Karpas-422 (cell line): ENCODE measurements at places on chromosomes 7 and 10.

GRCh38 chr7:114956702-114957101 lies 34.8 kb downstream of the MDFIC start:
- DNase-seq, result no peak
- no peaks in the 10 kb centered on the region for H3K27me3 ChIP-seq
- H3K4me1 ChIP-seq, result no peaks in the 10 kb centered on the region
- no peak overlapping the region for H3K4me3 ChIP-seq
- no peaks in the 10 kb centered on the region for H3K36me3 ChIP-seq

DNA sequence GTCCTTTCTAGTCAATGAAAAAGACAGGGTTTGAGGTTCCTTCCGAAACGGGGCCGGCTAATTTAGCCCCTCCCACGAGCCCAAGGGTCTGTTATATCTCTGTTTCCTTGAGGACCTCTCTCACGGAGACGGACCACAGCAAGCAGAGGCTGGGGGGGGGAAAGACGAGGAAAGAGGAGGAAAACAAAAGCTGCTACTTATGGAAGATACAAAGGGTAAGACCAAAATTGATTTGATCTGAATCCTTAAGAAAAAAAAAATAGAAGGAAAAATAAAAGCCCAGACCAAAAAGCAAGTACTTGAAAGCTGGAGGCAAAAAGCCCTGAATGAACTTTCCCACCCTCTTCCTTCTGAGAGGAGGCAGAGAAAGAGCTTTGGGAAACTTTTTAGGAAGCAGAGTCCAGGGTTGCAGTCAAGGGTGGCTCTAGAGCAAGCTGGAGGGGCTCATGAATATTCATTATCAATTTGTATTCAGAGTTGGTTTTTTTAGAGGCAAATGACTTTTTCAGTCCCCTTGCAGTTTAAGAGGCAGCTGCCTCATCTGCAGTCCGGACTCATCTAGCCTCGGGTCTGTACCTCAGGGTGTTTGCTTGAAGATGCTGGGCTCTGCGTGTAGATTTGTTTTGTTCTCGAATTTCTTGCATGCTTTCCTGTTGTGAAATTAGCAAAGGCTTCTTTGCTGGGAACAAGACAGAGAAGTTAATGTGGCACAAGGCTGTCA lies at the start of gene ENTPD1:
TSS of gene ENTPD1 (plus strand) at position 123 of the 721 bp plus-strand sequence. CDS start at position 200, 77 bp downstream.
- no peak within 1 kb of the TSS for H3K4me3 ChIP-seq
- DNase-seq, result no peak
- H3K36me3 ChIP-seq, result no peaks in the 10 kb centered on the region
- no peaks in the 10 kb centered on the region for H3K27me3 ChIP-seq

- H3K4me3 ChIP-seq, result no peak overlapping the region
- H3K4me1 ChIP-seq, result no peaks in the 10 kb centered on the region
- no peaks in the 10 kb centered on the region for H3K36me3 ChIP-seq
- no peaks in the 10 kb centered on the region for H3K27me3 ChIP-seq
Observed at GRCh38 chr10:3729397-3729976, 55.5 kb downstream of the KLF6 start.

DNA sequence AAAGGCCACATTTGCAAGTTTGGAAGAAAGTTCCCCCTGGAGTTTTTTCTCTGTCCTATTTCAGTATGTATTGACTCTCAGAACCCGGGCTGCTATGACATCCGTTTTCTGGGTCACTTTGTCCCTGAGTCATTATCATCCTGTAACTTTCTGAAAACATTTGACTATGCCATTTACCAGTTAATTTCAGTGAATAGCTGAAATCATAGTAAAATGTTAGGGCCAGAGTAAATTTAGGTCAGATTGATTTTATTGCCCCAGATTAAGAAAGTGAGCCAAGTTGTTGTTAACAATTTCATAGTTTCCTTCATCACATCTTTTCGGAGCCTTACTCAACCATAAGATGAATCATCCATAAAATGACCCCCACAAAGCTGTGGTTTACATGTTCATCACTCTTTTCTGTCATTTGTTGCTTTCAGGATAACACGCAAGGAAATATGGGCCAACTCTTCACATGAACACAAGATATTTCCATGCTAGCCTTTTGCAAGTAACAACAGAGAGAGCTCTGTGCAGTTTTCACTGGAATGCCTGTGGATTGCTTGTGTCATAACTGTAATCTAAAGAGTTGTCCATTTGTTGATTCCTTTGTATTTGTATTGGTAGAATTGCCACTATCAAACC lies 3.9 kb upstream of the MACC1 start:
- peaks cover 56% of the 10 kb centered on the region for H3K4me1 ChIP-seq
- H3K4me3 ChIP-seq, result peak overlapping the region; percentile 58
- DNase-seq, result peak; percentile 60
- peak overlapping the region; percentile 98 for H3K27ac ChIP-seq
- H3K36me3 ChIP-seq, result no peaks in the 10 kb centered on the region
- no peaks in the 10 kb centered on the region for H3K27me3 ChIP-seq

DNA sequence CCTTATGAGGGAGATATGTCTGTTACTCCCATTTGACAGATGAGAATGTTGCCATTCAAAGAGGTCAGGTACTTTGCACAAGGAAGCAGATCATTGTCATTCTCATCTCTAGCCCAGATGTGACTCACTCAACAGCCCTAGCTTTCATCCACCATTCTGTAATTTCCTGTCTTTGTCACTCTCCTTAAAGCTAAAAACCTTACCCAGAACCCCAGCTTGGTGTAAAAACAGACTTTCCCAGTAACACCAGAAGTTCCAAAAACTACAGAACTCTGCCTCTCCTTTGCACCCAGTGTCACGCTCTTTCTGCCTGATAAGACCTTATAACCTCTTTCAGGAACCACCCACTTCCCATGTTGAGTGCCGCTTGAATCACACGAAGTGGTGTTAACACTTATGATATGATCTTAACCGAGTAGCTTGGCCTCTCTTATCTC lies 89.1 kb upstream of the SP4 start:
- H3K27me3 ChIP-seq, result no peaks in the 10 kb centered on the region
- H3K27ac ChIP-seq, result no peak overlapping the region
- H3K4me1 ChIP-seq, result no peaks in the 10 kb centered on the region
- H3K36me3 ChIP-seq, result no peaks in the 10 kb centered on the region
- H3K4me3 ChIP-seq, result no peak overlapping the region
- DNase-seq, result peak; percentile 29

DNA sequence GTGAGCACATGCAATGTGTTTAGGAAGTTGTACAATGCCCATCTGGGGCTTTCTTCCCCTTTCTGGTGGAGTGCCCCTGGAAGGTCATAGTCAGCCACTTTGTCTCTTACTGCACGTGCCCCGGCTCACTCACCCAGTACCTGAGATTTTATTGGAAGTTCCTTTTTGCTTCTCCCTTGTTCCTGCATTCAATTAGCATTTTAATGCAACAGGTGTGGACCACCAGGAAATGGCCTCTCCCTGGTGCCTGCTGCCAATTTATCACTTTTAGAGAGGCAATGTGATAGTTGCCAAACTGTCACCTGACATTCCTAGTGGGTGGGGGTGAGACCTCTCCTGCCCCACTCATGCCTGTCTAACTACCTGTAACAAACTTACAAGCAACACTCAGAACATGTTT lies 293.4 kb upstream of the DKK1 start:
- no peaks in the 10 kb centered on the region for H3K36me3 ChIP-seq
- no peak for DNase-seq
- no peak overlapping the region for H3K27ac ChIP-seq
- H3K27me3 ChIP-seq, result no peaks in the 10 kb centered on the region
- no peaks in the 10 kb centered on the region for H3K4me1 ChIP-seq

- no peaks in the 10 kb centered on the region for H3K27me3 ChIP-seq
- no peak for DNase-seq
- peaks cover 5% of the 10 kb centered on the region for H3K4me1 ChIP-seq
- H3K27ac ChIP-seq, result no peak overlapping the region
- no peak overlapping the region for H3K4me3 ChIP-seq
Observed at GRCh38 chr7:16914771-16915170, 33.0 kb upstream of the AGR3 start.

DNA sequence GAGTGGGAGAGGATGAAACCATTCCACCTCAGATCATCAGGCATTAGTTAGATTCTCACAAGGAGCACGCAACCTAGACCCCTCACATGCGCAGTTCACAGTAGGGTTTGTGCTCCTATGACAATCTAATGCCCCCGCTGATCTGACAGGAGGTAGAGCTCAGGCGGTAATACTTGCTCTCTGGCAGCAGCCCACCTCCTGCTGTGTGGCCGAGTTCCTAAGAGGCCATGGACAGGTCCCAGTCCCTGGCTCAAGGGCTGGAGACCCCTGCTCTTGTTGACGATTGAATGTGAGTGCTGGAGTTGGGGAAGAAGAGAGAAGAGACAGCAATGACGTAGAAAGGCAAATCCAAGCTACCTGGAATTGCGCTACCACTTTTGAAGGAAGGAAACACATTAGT lies 267.2 kb downstream of the TFEC start:
- no peaks in the 10 kb centered on the region for H3K4me1 ChIP-seq
- H3K27me3 ChIP-seq, result no peaks in the 10 kb centered on the region
- H3K27ac ChIP-seq, result no peak overlapping the region
- no peak for DNase-seq
- H3K36me3 ChIP-seq, result no peaks in the 10 kb centered on the region

DNA sequence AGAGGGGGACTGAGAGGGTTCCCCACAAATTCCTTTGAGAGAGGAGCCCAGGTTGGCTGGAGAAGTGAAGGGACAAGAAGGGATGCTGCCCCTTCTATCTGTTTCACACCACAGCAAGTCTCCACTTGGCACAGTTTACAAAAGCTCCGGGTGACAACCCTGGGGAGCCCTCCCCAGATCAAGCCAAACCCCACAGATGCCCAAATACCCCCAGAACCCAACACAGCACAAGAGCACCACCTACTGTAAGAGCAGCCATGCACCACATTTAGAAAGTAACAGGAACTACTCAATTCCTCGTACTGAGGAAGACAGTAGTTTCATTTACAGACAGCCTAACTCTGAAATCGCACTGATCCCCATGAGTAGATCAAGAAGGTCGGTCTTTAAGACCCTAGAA lies 67.8 kb upstream of the ATP6V0A4 start:
- H3K4me1 ChIP-seq, result no peaks in the 10 kb centered on the region
- H3K27ac ChIP-seq, result no peak overlapping the region
- H3K36me3 ChIP-seq, result no peaks in the 10 kb centered on the region

DNA sequence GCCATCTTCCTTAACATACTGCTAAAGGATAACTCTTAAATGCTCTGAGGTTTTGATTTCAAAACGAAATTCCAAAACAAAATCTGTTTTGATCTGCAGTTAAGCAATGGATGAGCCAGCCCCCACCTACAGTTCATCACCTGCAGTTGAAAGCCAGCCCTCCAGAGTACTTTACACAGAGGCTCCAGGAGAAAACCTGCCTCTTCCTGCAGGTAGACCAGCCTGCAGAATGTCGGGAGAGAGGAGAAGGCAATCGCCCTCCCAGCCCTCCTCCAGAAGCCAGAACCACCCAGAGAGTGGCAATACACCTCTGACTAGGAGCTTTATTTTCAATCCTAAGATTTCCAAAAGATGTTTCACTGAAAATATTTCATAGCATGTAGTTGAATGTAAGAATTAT lies 798.1 kb downstream of the GATA3 start:
- H3K4me1 ChIP-seq, result no peaks in the 10 kb centered on the region
- no peak overlapping the region for H3K4me3 ChIP-seq
- H3K27ac ChIP-seq, result no peak overlapping the region
- no peaks in the 10 kb centered on the region for H3K27me3 ChIP-seq

- peaks cover 45% of the 10 kb centered on the region for H3K4me1 ChIP-seq
- peak; percentile 72 for DNase-seq
- peak overlapping the region; percentile 83 for H3K4me3 ChIP-seq
- no peaks in the 10 kb centered on the region for H3K27me3 ChIP-seq
- no peaks in the 10 kb centered on the region for H3K36me3 ChIP-seq
Observed at GRCh38 chr7:24573554-24574338, 494 bp downstream of the PALS2 start.

- H3K4me3 ChIP-seq, result no peak overlapping the region
- no peaks in the 10 kb centered on the region for H3K27me3 ChIP-seq
Observed at GRCh38 chr7:82810558-82811259, 352.0 kb downstream of the PCLO start.

GRCh38 chr7:90736968-90737939 lies 141.1 kb downstream of the CDK14 start:
- peak; percentile 93 for DNase-seq
- peaks cover 32% of the 10 kb centered on the region for H3K36me3 ChIP-seq
- peaks cover 81% of the 10 kb centered on the region for H3K4me1 ChIP-seq
- peak overlapping the region; percentile 41; the same call in 1 of the 2 replicates for H3K4me3 ChIP-seq
- H3K27me3 ChIP-seq, result no peaks in the 10 kb centered on the region

DNA sequence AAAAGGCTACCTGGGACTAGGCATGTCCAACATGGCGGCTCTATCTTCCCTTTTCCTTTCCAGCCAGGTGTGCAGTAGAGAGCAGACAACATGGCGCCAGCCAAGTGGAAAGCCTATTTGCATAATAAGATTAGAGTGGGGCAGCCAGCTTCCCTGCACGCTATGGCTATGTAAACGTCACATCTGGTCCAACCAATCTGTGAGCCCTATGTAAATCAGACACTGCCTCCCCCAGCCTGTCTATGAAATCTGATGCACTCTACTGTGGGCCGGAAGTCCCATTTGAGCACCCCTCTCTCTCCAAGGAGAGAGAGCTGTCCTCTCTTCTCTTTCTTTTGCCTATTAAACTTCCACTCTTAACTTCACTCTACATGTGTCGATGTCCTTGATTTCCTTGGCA lies 984.9 kb upstream of the AUTS2 start:
- no peaks in the 10 kb centered on the region for H3K4me1 ChIP-seq
- H3K27ac ChIP-seq, result no peak overlapping the region
- peak; percentile 44 for DNase-seq
- no peak overlapping the region for H3K4me3 ChIP-seq

- H3K4me3 ChIP-seq, result no peak overlapping the region
- no peaks in the 10 kb centered on the region for H3K27me3 ChIP-seq
- H3K27ac ChIP-seq, result no peak overlapping the region
- no peak for DNase-seq
- peaks cover 13% of the 10 kb centered on the region for H3K4me1 ChIP-seq
Observed at GRCh38 chr10:78420946-78421735, 387.5 kb downstream of the RPS24 start.

DNA sequence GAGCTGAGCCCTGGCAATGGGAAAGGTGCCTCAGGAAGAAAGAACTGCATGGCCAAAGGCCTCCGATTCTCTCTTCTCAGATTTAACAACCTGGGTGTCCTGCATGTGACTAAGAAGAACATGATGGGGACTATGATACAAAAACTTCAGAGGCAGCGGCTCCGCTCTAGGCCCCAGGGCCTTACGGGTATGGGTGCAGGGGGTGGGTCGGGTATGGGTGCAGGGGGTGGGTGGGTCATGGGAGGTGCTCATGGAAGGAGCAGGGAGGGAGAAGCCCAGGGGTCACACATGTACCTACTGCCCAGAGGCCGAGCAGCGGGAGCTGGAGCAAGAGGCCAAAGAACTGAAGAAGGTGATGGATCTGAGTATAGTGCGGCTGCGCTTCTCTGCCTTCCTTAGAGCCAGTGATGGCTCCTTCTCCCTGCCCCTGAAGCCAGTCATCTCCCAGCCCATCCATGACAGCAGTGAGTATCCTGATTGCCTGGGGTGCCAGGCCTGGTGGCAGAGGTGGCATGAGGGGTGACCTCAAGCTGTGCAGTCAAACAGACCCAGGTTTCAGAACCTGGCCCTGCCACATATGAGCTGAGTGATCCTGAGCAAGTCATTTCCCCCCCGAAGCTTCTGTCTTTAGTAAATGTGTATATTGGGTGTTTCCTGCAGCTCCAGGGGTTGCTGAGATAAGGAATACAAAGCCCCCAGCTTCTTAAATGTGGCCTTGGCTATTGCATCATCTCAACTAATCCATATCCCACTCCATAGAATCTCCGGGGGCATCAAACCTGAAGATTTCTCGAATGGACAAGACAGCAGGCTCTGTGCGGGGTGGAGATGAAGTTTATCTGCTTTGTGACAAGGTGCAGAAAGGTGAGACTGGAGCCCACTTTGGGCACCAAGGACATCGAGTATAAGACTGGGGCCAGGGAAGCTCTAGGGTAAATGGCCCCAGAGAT lies 2.0 kb downstream of the NFKB2 start:
- no peaks in the 10 kb centered on the region for H3K36me3 ChIP-seq
- no peak overlapping the region for H3K4me3 ChIP-seq
- H3K27ac ChIP-seq, result no peak overlapping the region
- no peaks in the 10 kb centered on the region for H3K27me3 ChIP-seq
- H3K4me1 ChIP-seq, result peaks cover 27% of the 10 kb centered on the region
